ENCODE measurements at places on chromosomes 4 and X. TPM values are rescaled to one million over a fixed set of nuclear protein-coding genes. Genes with fewer than 3 reads are reported as not detected.

ZFP92 gene
- total RNA-seq: 1.2 TPM

EXOC1L gene
- not detected for total RNA-seq

SERPINA7 gene
- not detected for total RNA-seq

SSX1 gene
- not detected for total RNA-seq

- no peak overlapping the region for H3K4me3 ChIP-seq
- no peaks in the 10 kb centered on the region for H3K4me1 ChIP-seq
- no peak for DNase-seq
- H3K27me3 ChIP-seq: no peaks in the 10 kb centered on the region
Observed at GRCh38 chr4:78926826-78927225, 12.4 kb downstream of the PAQR3 start.

- peak overlapping the region; percentile 47 for H3K4me3 ChIP-seq
- no peaks in the 10 kb centered on the region for H3K36me3 ChIP-seq
- peak overlapping the region; percentile 11 for H3K27ac ChIP-seq
- H3K27me3 ChIP-seq: no peaks in the 10 kb centered on the region
- peaks cover 17% of the 10 kb centered on the region for H3K4me1 ChIP-seq
Observed at GRCh38 chr4:30717208-30718020, 2.8 kb upstream of the PCDH7 start.

DNA sequence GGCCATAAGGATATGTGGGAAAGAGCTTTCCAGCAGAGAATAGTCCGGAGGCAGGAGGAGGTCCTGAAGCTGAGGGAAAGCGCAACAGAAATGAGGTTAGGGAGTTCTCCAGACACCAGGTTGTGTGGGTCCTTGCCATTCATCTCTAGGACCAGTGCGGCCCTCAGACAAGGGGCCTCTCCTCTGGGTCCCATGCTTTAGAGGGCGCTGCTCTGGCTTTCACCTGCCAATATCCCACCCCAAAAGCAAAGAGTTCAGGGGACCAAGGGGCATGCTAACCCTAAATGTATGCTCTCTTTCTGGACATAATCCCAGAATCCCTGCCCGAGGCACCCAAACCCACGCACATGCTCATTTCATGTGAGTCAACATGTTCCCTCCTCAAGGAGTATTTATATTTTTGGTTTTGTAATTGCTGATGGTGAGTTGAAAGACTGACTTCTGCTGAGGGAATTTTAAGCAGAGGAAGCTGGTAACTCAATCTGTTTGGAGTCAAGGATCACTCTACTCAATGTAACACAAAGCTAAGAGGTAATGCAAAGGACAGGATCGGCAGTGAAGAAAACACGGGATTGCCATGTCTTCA, 14.8 kb downstream of the RPL34 start:
- no peaks in the 10 kb centered on the region for H3K4me1 ChIP-seq
- no peak overlapping the region for H3K4me3 ChIP-seq
- peaks cover 7% of the 10 kb centered on the region for H3K36me3 ChIP-seq
- no peaks in the 10 kb centered on the region for H3K27me3 ChIP-seq
- DNase-seq: no peak
